ENCODE measurements at places on chromosomes 13 and 19. TPM values are rescaled to one million over a fixed set of nuclear protein-coding genes. Genes with fewer than 3 reads are reported as not detected.

NCAN gene
- total RNA-seq: not detected

CD79A gene
- not detected for total RNA-seq

RXFP2 gene
- not detected for total RNA-seq

FCER2 gene
- not detected for total RNA-seq

MAG gene
- total RNA-seq: not detected

ZNF154 gene
- 2.1 TPM for total RNA-seq

PLPP2 gene
- total RNA-seq: 51.7 TPM

ZFP14 gene
- total RNA-seq: 1.0 TPM

MRPL54 gene
- total RNA-seq: 102 TPM

NKG7 gene
- not detected for total RNA-seq

ZNF568 gene
- 4.3 TPM for total RNA-seq

RHPN2 gene
- 23.6 TPM for total RNA-seq

SRRM5 gene
- total RNA-seq: 0.12 TPM

FFAR3 gene
- total RNA-seq: not detected

DNA sequence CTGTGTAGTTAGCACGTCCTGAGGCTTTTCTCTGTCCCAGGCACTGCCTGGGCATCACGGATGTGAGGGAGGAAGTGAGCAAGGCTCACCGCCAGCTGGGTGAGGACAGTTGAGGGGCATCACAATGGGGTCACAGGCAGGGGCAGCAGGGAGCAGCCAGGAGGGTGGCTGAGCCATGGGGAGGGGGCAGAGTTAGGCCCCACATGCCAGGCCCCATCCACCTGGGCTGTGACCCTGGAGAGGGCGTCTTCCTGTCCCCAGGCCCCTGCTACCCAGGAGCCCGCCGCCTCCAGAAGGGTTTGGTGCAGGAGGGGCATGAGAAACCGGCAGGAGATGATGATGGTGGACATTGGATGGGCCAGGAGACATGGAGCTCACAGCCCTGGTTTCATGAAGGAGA is 56.8 kb upstream of the F7 start:
- no peak for DNase-seq

GRCh38 chr13:31441800-31442510 is 242.2 kb downstream of the B3GLCT start:
- no peak for DNase-seq

- no peak for DNase-seq
Measured at GRCh38 chr13:63843766-63844699, 2428.4 kb upstream of the PCDH20 start.

- no peak for DNase-seq
Measured at GRCh38 chr13:25046985-25047511, 48.9 kb upstream of the PABPC3 start.

DNA sequence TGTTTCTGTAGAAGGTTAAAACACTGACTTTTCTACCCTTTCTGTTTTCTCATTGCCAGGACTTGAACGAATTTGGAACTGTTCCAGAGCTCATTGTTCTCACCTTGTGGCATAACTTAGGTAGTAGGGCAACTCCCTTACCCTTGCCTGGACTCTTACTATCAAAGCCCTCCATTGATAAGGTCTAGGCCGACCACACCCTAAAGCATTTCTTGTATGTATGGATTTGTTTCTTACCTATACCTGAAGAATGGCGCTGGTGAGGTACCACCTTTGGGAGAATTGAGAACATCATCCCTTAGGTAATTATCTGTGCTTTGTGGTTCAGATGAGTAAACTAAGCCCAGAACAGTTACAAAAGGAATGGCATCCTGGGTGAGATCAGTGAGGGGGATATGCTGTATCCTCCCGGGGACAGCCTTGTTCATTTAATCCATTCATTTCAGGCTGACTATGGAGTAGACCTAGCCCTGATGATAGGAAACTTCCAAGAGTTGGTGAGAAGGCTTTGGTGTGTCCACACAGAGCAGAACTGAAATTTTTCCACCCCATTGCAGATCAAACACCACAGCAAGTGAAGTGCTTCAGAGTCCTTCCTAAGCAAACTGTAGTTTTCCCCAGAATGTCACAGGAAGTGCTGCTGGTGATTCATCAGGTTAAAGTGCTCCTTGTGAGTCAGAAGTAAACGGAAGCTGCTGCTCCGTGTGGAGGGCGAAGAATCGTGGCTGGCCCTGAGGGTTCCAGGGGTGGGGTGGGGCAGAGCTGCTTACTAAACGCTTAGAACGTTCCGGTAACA is 113.0 kb downstream of the TEX26 start:
- DNase-seq: peak; percentile 89

DNA sequence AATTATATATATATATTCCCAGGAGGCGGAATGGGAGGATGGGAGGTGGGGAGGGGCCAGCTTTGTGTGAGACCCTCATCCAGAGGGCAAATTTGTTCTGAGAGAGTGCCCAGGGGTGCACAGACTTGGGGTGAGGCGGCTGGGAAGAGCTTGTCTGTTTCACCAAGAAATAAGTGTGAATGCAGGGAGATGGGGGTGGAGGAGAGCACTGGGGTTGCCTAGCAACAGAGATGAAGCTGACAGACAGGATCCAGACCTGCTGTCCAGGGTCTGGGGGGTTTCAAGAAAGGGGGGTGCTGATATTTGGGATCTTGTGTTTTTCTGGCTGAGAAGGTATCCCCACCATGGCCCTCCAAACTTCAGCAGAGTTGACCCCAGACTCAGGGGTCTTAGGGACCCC is 18.6 kb upstream of the TNFAIP8L1 start:
- no peak for DNase-seq

- DNase-seq: no peak
Measured at GRCh38 chr19:42176990-42177685, 40.3 kb downstream of the DEDD2 start.

DNA sequence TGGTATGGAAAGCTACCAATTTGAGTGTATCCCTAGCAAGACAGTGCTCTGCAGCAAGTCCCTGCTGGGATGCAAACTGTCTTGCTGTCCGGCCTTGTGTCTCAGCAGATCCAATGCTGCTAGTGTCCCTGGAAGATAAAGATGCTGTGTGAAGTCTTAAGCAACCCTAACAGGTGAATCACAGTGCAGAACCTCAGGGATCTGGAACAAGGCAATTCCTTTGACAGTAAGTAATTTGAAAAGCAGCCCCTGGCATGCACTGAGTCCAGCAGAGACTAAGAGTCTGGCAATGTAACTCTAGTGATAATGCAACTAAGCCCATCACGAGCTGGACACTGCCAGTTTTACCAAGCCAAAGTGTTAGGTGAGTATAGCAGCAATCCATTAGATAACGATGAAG is 1.7 kb upstream of the UCHL3 start:
- no peak for DNase-seq

GRCh38 chr13:75405976-75406703 is 75.8 kb downstream of the TBC1D4 start:
- DNase-seq: no peak

DNA sequence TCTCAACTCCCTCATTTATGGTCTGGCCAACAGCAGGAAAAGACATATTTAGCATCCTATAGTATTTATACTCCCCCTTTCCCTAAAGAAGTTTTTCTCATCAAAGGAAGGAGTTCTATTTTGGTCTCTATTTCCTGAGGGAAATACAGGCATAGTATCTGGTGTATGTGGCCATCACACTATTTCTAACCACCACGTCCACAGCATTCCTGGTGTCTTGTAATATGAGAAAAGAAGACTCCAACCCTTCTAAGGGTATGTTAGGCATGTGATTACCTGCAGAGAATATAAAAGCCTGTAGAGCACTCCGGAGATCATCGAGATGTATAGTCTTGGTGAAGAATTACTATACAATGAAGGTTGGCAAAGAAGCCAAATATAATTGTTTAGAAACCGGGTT is 137.4 kb downstream of the VWA8 start:
- no peak for DNase-seq

- no peak for DNase-seq
Measured at GRCh38 chr19:14072535-14073260, at the start of gene MISP3. Gene MISP3 (plus strand): TSS chr19:14072786. CDS start chr19:14073310, 524 bp downstream.

- DNase-seq: no peak
Measured at GRCh38 chr19:23461120-23461519, 65.8 kb upstream of the ZNF91 start.

GRCh38 chr13:97492257-97492656 is 58.3 kb downstream of the RAP2A start:
- DNase-seq: no peak

DNA sequence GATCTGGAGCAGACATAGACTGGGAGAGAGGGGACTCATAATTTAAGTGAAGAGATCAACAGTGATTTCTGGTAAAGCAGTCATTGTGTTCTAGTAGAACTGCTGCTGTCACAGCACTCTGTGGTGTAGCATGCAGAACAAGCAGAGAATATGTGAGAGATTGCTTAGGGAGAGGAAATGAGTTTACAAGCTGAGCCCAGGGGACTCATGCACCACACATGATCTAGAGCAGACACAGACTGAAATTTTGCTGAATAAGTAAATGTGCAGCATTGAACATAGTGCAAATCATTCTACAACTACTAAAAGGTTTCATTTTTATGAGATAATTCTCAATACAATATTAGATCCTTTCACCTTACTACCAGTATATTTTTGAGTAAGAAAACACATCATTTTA is 125.7 kb downstream of the MYO16 start:
- no peak for DNase-seq

DNA sequence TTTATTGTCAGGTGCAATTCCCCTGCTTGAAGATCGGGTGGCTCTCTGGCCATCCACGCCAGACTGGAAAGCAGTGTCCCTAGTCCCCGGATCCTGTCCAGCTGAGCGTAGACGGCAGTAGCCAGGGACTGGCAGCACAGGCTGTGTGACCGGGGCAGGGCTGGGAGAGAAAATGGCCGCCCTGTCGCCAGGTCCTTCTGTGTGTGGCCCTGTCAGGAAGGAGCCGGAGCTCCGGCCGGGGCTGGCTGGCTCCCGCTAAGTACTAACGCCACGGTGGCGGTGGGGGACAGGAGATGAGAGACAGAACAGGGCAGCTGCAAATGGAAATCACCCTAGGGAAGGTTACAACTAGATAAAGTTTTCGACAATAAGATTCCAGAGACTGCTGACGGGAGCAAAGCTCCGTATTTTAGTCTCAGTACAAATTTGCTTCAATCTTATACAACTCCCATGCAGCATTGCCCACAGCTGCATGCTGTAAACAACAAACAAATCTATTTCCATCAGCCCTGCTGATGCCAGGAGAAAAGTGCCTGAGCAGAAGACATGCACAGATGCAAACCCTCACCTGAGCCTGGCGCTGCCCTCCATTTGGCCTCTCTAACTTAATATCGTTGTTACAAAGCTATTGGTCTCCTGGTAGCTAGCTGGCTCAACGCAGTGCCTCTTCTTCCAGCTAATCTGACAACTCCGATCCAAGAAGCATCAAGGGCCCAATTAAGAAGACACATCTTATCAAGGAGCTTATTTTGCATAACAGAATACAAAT is 253.0 kb downstream of the TSHZ3 start:
- DNase-seq: no peak

DNA sequence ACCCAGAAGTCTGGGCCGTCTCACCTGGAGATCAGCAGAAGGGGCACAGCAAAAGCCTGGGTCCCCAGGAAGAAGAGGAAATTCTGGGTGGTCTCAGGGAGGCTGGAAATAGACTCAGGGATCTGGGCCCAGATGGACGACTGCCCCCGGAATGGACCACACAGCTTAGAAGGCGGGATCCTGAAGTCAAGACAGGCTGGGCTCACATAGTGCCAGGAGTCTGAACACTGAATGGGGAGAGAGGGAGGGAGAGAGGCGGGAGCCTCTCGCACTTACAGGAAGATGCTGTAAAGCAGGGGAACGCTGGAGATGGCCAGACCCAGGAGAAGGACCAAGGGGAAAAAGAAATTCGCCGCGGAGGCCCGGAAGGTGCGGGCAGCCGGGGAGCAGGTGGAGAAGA is 1.3 kb upstream of the LENG1 start:
- no peak for DNase-seq

DNA sequence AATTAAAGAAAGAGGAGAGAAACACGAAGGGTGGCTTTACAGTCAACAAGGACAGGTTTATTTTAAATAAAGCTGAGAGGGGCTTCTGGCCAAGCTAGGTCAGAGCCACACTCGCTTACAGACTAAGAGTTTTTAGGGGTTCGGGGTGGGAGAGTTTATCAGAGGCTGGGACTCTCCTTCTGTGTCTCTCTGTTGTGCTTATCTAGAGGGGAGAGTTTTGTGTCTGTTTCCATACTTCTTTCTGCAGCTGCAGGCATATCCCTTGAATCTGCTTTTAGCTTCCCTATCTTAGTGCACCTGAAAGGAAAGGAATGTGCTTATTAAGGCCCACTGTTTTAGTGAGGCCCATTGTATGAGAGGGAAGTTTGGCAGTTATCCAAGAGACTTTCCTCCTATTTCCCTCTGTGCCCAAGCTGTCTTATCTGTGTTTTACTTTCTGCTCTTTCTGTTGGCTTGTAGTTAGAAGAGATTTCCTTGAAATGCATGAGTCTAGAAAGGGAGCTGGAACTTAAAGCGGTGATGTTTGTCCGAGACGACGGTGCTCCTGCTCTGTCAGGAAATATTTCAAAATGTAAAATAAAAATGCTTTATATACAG is 275.3 kb downstream of the KCTD12 start:
- DNase-seq: no peak

- DNase-seq: no peak
Measured at GRCh38 chr19:664913-665443, 2.0 kb upstream of the RNF126 start.

GRCh38 chr13:49226613-49227012 is 6.5 kb downstream of the MLNR start:
- no peak for DNase-seq

DNA sequence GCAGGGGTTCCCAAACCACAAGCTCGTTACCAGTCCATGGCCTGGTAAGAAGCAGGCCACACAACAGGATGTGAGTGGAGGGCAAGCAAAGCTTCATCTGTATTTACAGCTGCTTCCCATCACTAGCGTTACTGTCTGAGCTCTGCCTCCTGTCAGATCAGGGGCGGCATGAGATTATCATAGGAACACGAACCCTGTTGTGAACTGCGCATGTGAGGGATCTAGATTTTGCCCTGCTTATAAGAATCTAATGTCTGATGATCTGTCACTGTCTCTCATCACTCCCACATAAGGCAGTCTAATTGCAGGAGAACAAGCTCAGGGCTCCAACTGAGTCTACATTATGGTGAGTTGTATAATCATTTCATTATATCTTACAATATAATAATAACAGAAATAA is 677.4 kb upstream of the SLITRK6 start:
- DNase-seq: no peak

DNA sequence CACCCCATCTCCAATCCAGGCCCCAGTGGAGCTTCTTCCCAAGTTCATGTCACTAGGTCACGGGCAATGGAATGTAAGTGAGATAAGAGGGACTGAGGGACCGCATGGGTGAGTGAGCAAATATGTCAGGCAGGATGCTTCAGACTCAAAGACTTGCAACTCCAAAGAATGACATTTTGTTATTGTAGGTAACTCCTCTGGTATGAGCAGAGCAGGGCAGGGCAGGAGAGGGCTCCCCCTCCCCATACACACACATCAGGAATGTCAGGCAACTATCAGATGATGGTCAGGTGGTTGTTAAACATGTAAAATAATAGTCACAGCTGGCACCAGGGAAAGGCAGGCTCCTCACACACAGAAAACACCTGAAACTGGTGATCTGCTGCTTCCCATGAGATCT is 10.6 kb downstream of the ERVV-2 start:
- no peak for DNase-seq

- DNase-seq: no peak
Measured at GRCh38 chr19:42080764-42081375, 4.9 kb downstream of the ZNF574 start.
